Left kidney (tissue), 8 donors: ENCODE measurements at places on chromosomes 6 and 20. TPM values are rescaled to one million over a fixed set of nuclear protein-coding genes. Genes with fewer than 3 reads are reported as not detected.
A peak's percentile ranks its signal among the peaks of the same experiment; 100 is the strongest.

- no peak for DNase-seq
Observed at GRCh38 chr20:3105256-3106137, 21.0 kb upstream of the AVP start.

GRCh38 chr20:23887856-23888255, 8.3 kb upstream of the CST5 start:
- no peak for DNase-seq

GRCh38 chr6:148760568-148761526, 14.0 kb downstream of the UST start:
- no peak for DNase-seq

DNA sequence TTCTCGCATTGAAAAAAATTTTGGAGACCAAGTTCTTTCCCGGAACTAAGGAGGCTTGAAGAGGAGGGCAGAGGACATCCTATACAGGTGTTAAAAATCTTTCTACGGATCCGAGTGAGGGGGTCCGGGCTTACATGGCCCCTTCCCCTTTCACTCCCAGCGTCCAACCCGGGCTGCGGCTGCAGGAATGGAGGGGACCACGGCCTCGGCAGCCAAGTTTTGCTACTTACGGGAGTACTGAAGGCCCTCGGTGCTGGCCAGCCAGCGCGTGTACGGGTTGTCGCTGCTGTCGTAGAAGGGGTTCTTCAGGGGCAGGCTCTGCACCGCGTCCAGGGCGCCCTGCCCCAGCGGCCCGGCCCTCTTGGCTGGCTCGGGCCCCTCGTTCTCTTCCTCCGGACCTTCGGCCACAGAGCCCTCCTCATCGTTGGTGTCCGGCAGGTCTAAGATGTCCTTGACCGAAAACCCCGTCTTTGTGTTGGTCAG, 642 bp downstream of the NKX2-2 start:
- DNase-seq = no peak

DNA sequence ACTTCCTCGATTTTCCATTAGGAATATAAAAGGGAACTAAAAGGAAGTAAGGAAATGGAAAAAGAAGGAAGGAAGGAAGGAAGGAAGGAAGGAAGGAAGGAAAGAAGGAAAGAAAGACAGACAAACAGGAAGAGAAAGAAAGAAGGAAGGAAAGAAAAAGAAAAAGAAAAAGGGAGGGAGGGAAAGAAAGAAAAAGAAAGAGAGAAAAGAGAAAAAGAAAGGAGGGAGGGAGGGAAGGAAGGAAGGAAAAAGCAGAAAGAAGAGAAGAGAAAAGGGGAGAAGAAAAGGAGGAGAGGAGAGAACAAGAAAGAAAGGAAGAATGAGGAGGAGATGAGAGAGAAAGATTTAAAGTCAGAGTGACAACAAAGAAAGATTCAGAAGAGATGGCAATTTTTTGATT, 724.5 kb downstream of the GRIK2 start:
- DNase-seq = no peak

DNA sequence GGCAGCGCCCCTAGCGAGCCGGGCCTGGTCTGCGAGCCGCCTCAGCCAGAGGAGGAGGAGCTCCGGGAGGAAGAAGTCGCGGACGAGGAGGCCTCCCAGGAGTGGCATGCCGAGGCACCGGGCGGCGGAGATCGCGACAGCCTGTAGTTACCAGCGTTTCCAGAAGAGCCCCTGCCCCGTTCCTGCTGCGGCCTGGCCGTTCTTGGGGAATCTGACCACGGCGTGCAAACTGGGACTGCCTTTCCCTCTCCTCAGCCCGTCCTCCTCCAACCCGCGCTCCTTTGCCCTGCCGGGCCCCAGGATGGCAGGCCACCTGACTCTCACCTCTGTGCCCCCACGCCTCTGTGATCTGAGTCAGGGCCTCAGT, 802 bp downstream of the HDGFL1 start:
- DNase-seq = no peak

- DNase-seq = no peak
Observed at GRCh38 chr6:4426968-4427367, 291.6 kb upstream of the ECI2 start.

The MYL9 gene
- 179 TPM for polyA plus RNA-seq

GRCh38 chr6:113094779-113095178, 747.6 kb downstream of the RFPL4B start:
- DNase-seq = no peak

The LAMA2 gene
- polyA plus RNA-seq = 40.1 TPM

The PKHD1 gene
- 27.5 TPM for polyA plus RNA-seq

DNA sequence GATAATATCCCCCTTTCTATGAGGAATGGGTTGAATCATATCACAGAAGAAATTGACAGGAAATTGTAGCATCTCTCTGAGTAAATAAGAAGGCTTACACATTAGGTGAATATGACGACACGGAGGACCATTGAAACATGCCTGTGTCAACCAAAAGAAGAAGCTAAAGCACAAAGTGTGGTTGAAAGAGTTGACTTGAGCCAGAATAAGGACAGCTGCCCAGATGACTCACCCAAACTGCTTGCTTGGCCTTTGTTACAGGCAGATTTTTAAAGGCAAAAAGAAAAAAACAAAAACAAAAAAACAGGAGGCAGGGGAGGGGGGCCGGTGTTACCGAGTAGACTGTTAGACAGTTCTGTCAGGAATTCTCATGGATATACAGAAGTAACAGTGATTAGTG, 129.8 kb upstream of the EDN1 start:
- no peak for DNase-seq

- peak; percentile 12 for DNase-seq
Observed at GRCh38 chr20:6122873-6123648, at the start of gene FERMT1. FERMT1 (minus strand) TSS chr20:6123030; CDS start chr20:6119554, 3,476 bp downstream.

The CDH4 gene
- polyA plus RNA-seq = 7.3 TPM

DNA sequence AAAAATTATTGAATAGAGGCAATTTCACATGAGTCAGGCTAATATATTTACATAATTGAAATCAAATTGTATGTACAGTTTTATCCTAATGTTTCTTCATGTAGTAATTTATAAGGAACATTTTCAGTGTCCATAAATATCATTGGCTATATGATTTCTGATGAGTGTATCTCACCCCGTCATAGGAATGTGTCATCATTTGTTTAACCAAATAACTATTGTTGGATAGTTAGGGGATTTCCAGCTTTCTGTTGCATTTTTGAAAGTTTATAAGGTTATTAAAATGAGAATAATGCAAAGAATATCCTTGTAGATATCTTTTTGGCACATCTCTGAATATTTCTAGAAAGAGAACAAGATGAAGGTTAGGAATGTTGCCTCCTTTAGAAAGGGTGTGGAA, 39.0 kb downstream of the SYTL3 start:
- DNase-seq = no peak
